ENCODE measurements at places on chromosomes 1 and 21.

DNA sequence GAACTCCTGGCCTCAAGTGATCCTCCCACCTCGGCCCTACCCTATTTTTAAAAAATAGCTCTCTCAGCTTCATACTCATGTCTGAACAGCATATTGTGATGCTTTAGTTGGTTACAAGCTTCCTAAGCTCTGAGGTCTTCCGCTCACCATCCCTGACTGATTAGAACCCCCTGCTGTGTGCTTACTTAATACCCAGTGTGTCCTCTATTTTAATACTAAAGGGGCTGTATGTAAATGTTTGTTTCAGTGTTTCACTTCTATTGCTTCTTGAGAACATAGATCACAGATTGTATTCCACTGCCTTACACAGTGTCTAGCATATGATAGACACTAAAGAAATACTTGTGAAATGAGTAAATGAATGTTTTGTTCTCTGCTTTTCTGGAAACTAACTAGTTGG is 29.8 kb downstream of the ZYG11B start:
- no peak for DNase-seq

- DNase-seq: no peak
Observed at GRCh38 chr1:220420726-220421125, 107.2 kb upstream of the MARK1 start.

- DNase-seq: no peak
Observed at GRCh38 chr1:23922321-23922943, 9.3 kb upstream of the CNR2 start.

DNA sequence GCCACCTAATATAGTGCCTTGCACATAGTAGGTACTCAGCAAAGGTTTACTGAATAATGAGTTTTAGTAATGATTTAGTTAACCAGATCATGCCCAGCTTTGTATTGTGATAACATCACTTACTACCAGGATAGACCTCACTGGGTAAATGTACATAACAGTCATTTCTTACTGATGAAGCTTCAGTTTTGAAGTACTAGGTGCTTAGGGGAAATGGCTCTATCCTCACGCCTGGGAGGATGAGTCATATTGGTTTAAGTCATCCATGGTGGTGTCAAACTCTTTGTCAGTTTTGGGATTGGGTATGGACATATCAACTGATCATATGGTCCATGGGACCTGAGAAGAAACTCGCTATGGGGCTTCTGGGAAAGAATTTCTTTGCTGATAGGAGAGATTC is 90.6 kb upstream of the USP24 start:
- peak; percentile 8 for DNase-seq

GRCh38 chr1:155043301-155043702 is 7.8 kb upstream of the ADAM15 start:
- DNase-seq: no peak

DNA sequence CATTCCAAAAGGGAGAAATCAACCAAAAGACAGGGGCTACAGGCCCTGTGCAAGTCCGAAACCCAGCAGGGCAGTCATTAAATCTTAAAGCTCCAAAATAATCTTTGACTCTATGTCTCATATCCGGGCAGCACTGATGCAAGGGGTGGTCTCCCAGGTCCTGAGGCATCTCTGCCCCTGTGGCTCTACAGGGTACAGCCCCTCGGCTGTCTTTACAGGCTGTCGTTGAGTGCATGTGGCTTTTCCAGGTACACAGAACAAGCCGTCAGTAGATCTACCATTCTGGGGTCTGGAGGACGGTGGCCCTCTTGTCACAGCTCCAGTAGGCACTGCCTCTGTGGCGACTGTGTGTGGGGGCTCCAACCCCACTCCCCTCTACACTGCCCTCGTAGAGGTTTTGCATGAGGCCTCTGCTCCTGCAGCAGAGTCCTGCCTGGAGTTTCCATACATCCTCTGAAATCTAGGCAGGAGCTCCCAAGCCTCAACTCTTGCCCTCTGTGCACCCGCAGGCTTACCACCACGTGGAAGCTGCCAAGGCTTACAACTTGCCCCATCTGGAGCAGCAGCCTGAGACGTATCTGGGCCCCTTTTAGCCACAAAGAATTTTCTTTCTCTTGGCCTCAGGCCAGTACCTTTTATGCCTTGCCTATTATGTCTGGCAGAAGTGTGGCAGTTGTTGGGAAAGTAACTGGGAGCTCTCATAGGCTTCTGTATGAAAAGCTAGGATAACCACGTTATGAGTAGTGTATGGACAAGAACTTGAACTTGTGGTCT is 52.5 kb downstream of the POU2F1 start:
- DNase-seq: no peak

DNA sequence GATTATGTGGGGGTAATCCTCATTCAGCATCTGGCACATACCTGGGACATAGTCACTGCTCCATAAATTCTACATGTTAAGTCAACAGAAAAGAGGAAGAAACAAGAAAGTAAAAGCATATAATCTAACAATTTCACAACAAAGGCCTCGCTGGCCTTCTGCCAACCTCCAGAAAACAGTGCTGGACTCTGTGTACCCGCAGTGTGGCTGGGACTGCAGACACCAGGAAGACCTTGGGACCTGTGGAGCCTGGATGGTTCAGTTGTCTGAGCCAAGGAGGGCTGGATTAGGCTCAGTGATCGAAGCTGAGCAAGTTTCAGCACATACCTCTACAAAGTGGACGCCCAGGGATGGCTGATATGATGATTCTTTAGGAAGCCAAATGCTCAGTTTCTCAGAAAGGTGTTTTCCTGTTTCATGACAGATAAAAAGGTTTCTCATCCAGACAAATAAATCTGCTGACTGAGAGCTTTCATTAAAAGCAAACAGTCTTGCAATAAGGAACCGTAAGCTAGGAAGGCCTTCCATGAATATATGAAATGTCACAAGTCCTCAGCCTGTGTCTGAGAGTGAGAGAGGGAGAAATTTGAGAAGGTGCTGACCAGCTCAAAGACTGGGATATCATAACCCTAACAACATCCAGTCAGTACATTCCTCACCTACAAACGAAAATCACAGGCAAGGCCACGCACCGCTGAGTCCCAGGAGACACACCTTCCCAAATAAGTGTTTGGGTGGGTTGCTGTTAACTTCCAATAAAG is 48.4 kb downstream of the CAPZB start:
- DNase-seq: no peak

- DNase-seq: no peak
Observed at GRCh38 chr21:33815143-33815707, 100.4 kb downstream of the ATP5PO start.

DNA sequence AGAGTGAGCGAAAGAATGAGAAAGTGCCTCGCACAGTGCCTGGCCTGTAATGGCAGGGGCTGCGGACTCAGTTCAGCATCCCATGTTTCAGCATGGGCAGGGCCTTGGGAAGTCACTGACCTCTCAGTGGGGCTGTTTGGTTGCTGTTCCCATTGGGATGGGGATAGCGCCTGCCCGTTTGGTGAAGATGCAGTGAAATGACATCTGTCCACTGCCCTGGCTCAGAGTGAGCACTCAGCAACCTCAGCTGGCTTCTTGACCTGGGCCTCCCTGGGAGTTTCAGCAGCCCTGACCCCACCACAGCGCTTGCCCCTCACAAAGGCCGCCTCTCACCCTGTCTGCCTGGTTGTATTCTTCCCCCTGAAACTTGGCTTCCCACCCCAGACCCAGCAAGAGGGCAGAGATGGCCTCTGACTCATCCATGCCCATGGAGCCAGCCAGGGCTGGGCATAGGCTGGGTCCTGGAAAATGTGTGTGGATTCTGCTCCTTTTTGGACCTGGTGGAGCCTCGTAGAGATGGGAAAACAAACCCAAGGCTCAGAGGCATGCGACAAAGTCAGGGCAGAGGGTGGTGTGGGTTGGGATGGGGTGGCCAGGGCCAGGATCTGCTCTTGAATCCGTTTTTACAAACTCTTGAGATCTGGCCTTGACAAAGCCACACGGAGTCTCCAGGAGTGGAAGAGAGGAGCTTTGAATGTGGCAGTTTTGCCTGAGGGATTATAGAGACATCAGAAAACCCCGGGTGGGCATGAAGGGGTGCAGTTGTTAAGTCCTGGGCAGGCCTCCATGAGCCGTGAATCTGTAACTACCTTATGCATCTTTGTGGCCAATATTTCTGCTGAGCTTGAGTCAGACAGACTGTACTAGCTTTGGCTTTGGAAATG is 1.2 kb downstream of the XKR8 start:
- no peak for DNase-seq

DNA sequence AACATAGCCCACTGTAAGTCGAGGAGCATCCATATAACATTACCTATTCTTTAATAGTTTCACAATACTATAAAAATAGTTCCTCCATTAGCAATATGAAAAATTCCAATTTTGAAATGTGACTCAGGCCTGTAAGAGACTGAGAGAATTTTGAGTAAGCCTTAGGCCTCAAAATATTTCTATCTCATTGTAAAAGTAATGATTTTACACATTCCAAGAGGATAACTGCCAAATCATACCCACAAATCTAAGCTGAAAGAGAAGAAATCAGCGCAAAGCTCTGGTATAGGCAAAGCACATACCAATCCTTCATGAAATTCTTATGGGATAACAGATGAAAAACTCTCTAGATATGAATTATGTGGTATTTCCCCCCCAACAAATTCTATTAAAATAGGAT is 144.1 kb downstream of the CDC42BPA start:
- no peak for DNase-seq

DNA sequence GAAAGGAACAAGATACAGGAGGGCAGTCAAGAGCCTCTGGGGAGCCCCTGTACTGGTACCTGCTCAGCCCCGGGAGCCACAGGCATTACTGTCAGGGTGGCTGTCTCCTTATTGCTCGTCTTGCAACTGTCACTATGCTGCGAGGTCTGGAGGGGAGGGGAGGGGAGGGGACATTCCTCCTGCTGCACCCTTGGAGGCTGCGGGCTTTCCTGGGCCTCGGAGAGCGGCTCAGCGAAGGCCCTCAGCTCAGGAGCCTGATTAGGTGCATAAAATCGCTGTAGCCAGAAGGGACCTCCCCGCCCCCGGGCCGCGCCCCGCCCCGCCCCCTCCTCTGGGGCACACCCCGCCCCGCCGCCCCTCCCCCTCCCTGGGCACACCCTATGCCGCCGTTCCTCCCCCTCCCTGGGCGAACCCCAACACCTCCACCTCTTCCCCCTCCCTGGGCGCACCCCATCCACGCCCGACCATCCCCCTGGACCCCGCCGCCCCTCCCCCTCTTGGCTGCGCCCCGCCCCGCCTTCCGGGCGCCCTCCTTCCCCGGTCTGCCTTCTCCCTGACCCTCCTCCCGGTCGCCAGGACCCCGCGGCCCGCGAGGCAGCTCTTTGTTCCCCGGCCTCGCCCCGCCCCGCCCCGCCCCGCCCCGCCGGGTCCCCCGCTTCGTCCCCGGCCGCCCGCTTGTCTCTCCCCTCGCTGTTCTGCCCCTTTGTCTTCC is 35.5 kb downstream of the CACHD1 start:
- peak; percentile 25 for DNase-seq

DNA sequence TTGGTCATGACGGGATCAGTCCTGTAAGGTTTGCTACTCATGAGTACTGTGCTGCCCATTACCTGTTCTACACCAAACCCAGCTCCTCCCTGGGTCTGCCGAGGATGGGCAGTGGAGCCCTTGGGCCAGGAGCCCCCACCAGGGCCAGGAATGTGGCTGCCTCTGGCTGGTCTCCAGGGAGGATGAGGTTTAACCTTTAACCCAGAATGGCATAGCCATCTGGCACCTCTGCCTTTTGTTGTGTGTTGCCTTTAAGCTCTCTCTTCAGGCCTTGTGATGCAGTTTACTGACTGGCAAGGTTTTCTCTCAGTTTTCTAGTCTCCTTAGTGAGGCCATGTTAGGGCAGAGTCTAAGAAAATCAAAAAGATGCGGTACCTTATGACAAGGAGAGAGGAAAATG is 38.6 kb downstream of the SIPA1L2 start:
- DNase-seq: no peak

DNA sequence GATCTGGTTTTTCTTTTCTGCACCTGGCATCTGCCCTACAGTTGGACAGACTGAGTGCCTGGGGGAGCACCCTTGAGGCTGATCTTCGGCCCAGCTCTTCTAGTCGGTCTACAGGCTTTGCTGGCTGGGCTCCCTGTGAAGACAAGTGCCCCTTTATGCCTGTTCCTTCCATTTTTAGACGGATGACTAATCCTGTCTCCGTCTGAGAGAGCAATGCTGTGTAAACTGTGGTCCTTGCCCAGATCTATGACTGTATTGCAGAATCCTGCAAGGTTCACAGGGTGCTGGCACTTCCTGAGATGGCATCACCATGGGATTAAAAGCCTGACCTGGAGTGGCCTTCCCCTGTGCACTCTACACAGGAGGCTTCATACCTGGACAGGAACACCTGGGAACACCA is 47.6 kb upstream of the SAMD13 start:
- no peak for DNase-seq

- DNase-seq: no peak
Observed at GRCh38 chr1:230130172-230130944, 63.3 kb downstream of the GALNT2 start.

GRCh38 chr21:9753943-9754342 is 767.4 kb upstream of the TPTE start:
- no peak for DNase-seq

GRCh38 chr21:39003982-39004633 is 179.1 kb downstream of the PSMG1 start:
- no peak for DNase-seq

GRCh38 chr1:218374401-218375353 is 29.5 kb downstream of the TGFB2 start:
- DNase-seq: no peak

DNA sequence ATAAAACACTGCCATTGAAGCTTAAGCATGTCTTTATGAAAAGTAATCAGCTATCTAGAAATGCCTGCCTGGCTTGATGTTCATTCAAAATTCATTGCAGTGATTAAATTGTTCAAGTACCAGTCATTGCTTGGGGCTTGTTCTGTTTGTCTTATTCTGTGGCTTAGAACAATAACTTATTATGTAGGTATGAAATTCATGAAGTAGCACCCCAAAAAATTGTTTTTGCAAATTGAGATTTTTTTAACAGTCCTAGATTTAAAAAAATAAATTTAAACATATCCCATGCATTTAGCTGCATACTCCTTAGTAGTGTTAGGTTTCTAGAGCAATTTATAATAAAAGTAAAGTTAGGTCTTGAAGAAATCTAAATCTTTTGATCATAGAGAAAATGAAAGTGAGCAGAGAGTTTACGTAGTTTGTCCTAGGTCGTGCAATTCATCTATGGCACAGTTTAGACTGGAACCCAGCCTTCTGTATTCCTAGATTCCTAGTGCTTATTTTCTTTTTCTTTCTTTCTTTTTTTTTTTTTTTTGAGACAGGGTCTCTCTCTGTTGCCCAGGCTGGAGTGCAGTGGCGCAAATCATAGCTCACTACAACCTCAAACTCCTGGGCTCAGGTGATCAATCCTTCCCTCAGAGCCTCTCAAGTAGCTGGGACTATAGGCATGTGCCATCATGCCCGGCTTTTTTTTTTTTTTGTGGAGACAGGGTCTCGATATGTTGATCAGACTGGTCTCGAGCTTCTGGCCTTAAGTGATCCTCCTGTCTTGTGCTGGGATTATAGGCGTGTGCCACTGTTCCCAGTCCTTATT is 9.3 kb downstream of the MIER1 start:
- no peak for DNase-seq

DNA sequence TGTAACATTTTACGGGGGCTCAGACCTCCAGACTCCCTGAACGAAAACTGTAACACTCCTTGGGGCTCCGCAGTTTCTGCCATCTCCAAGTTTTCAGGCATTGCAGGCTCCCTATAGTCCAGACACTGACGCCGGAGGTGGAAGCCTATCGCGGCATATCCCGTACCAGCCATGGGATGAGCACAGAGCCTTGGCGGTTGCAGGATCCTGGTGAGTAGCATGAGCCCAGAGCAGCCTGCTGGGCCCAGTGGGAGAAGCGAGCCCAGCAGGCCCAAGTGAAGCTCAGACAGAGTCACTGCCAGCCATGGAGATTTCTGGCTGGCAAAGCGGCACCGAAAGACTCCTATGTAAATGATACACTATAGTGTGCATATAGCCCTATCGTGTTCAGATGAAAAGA is 446.8 kb downstream of the COL11A1 start:
- DNase-seq: no peak

GRCh38 chr1:25541889-25542658 is 1.3 kb upstream of the LDLRAP1 start:
- no peak for DNase-seq
